Effector CD4-positive, alpha-beta T cell (primary cell): ENCODE measurements at places on chromosomes 2 and 18.

DNA sequence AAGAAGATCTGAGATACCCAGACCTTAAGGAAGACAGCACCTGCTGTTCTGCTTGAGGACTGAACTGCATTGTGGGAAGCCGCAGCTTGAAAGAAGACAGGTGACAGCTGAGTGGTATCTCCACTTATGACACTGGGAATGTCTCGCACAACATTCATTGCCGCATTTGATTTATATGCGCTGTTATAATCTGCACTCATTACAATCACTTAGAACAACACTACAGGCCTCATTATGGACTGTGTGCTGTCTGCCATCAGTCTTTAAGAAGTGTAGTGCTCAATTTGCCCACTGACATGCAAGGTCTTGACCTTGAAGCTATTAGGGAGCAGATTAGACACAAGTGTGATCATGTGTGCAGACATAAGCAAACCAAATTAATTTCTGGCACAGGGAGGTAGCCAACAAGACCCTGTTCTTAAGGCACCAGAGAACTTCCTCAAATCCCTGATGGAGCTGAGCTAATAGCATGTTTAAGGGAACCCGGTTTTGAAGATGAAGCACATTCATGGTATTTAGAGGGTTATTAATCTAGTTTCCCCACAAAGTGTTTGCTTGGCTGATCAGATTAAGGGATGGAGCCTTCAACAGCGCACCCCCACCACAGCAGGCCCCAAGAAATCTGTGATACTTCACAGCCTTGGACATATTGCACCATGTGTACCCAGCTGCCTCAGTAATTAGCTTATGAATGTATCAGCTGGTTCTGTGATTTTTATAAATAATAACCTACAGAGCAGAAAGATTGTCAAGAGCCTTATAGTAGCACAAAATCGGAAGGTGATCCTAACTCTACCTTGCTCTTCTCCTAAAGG is 146.8 kb downstream of the SATB2 start:
- DNase-seq = no peak

GRCh38 chr2:60958361-60958760 is 59.2 kb upstream of the PEX13 start:
- no peak for DNase-seq

GRCh38 chr2:71150082-71150816 is 19.8 kb downstream of the MPHOSPH10 start:
- DNase-seq = no peak

GRCh38 chr2:52639692-52640091 is 1127.9 kb upstream of the CHAC2 start:
- no peak for DNase-seq

GRCh38 chr2:184137955-184138354 is 460.4 kb upstream of the ZNF804A start:
- no peak for DNase-seq

DNA sequence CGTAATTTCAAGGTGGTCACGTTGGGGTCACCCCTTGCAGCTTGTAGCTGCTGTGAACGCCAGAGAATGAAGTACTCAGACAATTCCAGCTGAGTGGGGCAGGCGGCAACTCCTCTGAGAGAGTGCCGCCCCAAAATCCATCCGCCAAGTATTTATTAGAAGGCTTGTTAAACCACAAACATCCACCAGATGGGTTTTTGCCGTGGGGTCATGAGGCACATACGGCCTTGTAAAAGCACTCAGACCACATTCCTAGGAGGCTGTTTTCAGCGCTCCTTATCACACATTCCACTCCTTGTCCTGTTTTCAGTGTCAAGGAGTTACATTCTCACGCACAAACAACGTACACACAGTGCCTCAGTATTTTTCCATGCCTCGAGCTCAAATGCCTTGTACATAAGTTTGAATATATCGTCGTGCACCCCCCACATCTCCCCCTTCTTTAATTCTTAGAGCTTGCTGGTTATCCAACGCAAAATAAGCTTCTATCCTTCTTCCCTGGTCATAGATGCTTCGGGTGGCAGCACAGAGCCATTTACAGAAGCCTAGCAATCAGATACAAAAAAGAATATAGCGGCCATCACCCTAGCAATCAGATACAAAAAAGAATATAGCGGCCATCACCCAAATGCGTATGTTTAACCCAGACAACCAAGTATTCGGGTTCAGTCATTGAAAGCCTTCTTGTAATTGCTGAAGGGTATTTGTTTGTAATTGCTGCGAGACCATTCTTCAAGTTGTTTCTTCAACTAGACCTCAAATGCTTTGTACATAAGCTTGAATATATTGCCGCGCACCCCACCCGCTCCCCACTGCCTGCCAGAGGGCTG is 7.3 kb downstream of the ALPP start:
- DNase-seq = no peak

DNA sequence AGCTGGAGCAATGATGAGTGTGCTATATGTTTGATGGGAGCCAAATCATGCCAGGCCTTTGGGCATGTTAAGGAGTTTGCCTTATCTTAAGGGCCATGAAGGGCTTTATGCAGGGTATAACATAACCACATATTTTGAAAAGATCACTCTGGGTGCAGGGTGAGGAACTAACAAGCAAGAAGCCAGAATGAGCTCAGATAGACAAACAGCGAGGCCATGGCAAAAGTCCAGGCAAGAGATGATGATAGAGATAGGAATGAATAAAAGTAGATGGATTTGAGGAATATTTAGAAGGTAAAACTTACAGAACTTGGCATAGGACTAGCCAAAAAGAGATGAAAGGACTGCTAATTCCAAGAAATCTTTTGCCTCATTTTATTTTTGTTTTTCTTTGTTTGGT is 6.7 kb downstream of the GALNT3 start:
- DNase-seq = no peak

DNA sequence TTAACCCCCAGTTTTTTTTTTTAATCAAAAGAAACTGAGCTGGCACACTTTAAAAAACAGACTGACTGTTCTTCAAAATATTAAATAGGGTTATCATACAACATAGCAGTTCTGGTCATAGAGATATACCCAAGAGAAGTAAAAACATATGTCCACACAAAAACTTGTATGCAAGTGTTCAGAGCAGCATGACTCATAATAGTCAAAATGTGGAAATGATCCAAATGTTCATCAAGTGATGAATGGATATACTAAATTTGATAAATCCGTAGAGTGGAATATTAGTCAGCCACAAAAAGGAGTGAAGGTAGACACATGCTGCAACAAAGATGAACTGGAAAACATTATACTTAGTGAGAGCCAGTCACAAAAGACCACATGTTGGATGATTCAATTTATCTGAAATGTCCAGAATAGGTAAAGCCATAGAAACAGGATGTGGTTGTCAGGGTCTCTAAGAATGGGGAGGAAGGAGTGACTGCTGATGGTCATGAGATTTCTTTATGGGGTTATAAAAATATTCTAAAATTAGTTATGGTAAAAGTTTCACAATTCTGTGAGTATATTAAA is 5.1 kb downstream of the SMIM21 start:
- DNase-seq = no peak

- no peak for DNase-seq
Observed at GRCh38 chr2:42974169-42974720, 181.9 kb upstream of the HAAO start.

GRCh38 chr2:239553376-239554000 is 152.7 kb upstream of the HDAC4 start:
- no peak for DNase-seq

GRCh38 chr2:104584393-104584792 is 269.5 kb upstream of the POU3F3 start:
- DNase-seq = no peak
